ENCODE measurements at places on chromosomes 2 and 18.
A peak's percentile ranks its signal among the peaks of the same experiment; 100 is the strongest.

GRCh38 chr2:7795778-7796563 lies 878.8 kb downstream of the RNF144A start:
- DNase-seq = no peak

DNA sequence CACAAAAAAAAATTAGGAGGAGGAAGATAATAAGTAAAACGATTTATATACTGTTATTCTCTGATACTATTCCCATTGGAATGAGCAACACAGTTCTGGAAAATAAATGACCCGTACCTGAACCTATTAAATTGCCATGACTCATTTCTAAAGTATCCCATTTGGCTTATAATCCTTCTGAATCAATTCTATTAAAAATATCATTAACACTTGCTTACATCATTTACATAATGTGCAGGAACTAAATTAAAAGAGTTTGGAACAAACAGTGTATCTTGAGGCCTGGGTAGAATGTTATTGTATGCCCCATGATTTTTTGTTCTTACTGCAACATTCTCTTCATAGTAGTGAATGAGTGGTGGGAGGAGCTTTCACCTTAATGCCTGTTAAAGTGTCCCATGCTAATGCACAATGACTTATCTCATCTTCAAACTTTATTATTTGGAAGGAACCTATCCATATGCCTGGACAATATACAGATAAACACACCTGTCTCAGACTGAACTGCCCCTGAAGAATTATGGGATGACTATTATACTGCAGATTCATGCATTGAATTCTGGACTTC lies 549.9 kb upstream of the ACVR2A start:
- DNase-seq = no peak

GRCh38 chr2:58146707-58147106 lies 94.4 kb downstream of the FANCL start:
- no peak for DNase-seq

DNA sequence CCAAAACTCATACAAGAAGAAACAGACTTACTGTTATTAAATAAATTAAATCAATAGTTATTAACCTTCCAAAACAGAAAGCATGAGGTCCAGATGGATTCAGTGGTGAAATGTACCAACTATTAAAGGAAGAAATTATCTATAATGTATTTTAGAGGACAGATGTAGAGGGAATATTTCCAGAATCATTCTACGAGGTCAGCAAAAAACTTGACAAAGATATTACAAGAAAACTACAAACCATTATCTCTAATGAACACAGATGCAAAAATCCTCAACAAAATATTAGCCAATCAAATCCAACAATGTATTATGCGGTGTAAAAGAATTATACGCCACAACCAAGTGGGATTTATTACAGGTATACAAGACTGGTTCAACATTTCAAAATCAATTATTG lies 63.7 kb downstream of the ROCK2 start:
- no peak for DNase-seq

GRCh38 chr18:11002796-11003195 lies 146.6 kb downstream of the PIEZO2 start:
- no peak for DNase-seq

- no peak for DNase-seq
Observed at GRCh38 chr18:3032721-3033120, 19.8 kb upstream of the LPIN2 start.

DNA sequence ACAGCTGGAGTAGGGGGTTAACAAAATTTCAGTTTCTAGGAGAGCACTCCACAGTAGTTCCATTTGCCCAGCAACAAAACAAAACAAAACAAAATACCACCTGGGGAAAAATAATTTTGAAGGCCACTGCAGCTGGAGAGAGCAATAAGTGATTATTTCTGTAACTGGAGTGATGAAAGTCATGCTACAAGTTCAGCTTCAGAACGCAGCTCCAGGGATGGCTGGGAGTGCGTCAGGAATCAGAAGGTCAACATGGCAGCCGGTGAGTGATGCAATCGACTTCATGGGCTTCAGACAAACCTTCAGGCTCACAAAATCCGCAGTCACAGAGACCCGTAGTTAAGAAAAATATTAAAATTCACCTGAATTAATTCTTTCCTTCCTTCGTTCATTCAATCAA lies 41.0 kb downstream of the ABHD3 start:
- DNase-seq = no peak

GRCh38 chr2:32750880-32751279 lies 123.0 kb downstream of the TTC27 start:
- DNase-seq = no peak

GRCh38 chr2:159266554-159266953 lies 19.9 kb downstream of the WDSUB1 start:
- no peak for DNase-seq

DNA sequence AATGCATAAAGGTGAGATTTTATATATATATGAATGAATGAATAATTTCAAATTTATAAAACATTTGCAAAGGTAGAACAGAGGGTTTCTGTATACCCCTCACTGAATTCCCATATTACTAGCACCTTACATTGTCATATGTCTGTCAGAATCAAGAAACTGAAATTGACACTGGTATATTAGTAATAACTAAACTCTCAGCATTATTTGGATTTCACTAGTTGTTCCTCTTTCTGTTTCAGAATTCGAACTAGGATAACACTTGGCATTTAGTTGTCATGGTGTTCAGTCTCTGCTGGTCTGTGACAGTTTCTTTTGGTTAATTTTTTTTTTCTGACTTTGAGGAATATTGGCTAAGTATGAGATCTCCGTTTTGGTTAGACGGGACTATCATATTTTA lies 275.9 kb downstream of the DCC start:
- no peak for DNase-seq

DNA sequence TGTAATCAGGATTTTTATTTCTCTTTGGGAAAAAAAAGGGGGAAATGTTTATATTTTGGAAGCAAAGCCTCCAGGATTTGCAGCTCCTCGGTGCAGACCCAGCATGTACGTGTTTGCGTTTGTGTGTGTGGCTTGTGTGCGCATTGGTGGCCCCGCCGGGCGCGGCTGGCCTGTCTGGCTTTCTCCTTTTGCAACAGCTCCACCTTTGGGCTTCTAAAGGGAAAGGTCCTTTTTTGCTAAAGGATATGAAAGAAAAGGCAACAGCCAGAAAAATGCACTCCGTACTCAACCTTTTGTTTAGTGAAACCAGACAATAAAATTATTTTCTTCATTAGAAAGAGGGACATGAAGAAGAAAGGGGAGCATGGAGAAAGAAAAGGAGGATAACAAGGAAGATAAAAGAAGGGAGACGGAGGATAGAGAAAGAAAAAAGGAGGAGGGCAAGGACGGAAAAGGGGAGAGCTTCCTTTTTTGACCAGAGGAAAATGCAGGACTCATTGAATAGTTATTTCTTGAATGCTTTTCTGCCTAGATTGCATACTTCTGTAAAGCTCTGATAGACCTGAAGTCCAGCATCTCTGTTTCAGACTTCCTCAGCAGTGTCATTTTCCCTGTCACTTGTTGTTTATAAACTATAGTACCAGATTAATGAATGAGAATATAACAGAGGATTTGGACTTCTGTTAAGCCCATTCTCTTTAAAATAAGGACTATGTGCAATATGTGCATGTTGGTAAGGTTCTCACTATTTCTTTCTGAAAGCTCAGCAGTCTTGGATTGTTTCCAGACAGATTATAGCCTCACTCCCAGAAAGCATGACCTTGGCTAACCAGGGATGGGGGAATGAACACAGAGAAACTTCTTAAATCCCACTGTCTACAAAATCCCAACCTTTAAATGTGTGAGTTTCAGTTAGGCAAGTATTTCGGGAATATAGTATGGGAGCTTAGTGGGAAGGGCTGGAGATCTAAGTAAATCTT lies 563.1 kb upstream of the PIK3C3 start:
- DNase-seq = no peak

DNA sequence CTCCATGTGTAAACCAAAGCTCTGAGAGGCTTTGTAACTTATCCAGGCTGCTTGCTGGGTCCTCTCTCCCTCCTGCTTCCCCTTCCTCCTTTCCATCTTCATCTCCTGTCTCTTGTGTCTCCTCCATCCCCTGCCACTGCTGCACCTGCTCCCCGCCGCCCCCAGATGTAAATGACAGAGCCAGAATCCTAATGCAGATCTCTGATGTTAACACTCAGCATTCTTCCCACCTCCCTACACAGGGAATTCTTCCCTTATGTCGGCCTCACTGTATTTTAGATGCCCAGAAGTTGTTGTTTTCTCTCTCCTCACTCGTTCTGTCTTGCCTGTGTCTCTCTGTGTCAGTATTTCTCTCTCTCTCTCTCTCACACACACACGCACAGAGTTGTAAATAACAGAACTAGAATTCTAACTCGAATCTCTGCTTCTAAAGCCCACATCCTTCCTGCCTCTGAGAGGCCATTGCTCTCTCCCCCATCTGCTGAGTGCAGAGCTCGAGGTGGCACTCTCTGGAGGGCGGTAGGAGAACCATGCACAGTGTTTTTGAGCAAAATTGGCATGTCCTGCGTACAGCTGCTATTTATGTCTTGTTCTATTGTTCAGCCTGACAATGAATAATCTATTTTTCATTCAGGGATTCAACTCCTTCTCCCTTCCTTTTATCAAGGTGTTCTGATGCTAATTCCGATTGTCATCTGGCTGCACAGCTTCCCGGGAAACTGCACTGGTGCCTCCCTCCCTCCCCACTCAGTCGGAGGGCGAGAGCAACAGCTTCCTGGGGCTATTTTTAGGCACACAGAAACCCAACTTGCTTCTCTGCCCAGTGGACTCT lies 219.9 kb downstream of the SH3RF3 start:
- DNase-seq = peak; percentile 36

GRCh38 chr2:226168496-226169160 lies 631.0 kb downstream of the IRS1 start:
- no peak for DNase-seq

DNA sequence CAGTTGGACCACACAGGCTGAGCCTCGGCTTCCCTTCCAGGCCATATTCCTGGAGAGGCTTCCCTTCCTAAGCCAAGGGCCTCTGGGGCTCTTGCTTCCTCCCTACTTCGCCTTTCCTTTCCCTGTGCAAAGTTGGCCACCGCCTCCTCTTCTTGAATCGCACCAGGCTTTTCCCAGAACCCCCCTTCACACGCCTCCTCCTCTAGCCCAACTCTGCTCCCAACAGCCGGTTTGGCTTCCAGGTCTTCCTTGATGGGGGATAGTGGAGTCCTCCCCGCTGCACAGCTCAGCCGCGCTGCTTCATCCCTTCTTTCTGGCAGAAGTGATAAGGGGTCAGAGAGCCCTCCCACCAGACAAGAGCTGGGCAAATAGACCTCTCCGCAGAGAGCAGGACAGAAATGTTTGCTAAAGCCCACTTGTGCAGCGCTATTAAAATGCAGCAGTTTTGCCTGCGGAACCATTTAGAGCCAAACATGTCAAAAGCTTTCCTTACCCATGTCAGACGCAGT lies 56.4 kb downstream of the SNORC start:
- no peak for DNase-seq

GRCh38 chr2:134669731-134670669 lies 48.8 kb downstream of the TMEM163 start:
- DNase-seq = peak; percentile 68

GRCh38 chr18:10400534-10401307 lies 53.7 kb upstream of the APCDD1 start:
- DNase-seq = no peak

- no peak for DNase-seq
Observed at GRCh38 chr2:187862715-187863114, 308.5 kb upstream of the TFPI start.

DNA sequence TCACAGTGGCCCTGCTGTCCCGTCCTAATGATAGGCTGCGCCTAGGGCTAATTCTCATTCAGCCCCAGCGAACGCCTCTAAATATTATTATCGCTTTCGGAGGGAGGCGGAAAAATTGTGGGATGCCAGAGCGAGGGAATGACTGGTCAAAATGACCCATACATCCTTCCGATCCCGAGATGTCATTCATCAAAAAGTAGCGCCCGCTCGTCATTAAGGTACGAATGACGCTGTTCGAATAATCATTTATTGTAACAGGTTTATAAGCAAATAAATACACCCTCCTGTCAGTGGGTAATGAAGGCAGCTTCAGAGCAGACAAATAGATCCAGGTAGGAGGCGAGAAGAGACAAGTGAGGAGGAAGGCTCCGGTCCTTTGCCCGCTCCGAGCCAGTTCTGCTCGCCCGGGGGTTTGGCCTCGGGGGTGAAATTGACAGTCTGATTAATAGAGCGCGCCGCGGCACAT lies at the start of gene EVX2:
EVX2 (minus strand) TSS at position 167 of the 466 bp plus-strand sequence. CDS start 186 bp downstream, outside the sequence.
- DNase-seq = no peak

- no peak for DNase-seq
Observed at GRCh38 chr18:38167623-38168022, 602.0 kb upstream of the CELF4 start.

- DNase-seq = no peak
Observed at GRCh38 chr2:4914551-4914950, 777.6 kb upstream of the SOX11 start.

DNA sequence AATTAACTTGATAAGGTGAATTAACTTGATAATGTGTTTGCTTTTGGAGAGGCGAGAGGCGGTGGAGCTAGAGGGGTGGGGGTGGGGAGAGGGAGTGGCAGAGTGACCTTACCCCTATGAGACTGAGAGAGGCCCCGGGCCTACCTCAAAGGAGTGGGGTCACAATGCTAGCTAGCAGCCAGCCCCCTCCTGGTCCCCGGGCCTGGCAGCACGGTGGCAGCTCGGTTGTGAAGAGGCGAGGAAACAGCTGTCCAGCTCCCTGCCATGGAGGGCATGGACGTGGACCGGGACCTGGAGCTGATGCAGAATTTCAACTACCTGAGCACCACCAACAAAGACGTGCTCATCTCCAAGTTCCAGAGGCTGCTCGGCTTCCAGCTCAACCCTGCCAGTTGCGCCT lies 123.9 kb downstream of the RGPD3 start:
- no peak for DNase-seq

DNA sequence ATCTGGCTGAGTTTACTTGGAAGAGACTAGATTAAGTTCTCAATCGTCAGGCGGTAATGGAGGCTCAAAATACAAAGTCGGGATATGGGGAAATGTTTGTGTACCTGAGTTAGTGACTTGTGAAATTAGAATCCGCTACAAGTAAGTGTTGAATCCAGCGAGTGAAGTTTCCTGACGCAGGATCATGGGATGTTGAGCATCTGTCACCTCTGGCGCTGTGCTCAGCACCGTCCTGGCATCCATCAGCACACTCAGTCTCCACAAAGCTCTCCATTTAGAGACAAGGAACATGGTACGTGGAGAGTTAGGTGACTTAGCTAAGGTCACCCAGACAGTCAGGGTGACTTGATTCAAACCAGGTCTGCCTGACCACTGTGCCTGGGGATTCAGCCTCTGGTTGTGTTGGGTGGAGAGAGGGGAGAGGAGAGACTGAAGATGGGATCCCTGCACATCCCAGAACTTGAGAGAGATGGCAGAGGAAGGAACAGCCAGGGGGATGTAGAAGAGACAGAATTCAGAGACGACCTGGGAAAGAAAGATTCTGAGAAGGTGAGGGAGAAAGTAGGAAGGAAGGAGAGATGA lies 251.2 kb downstream of the ACKR3 start:
- no peak for DNase-seq

- no peak for DNase-seq
Observed at GRCh38 chr2:54543733-54544396, 87.7 kb downstream of the SPTBN1 start.

- no peak for DNase-seq
Observed at GRCh38 chr2:124533226-124533954, 508.3 kb downstream of the CNTNAP5 start.

All from effector memory CD8-positive, alpha-beta T cell (primary cell).